ENCODE measurements at places on chromosomes 5 and 9.

GRCh38 chr9:19550009-19550408 is 141.2 kb downstream of the ACER2 start:
- no peak for DNase-seq

DNA sequence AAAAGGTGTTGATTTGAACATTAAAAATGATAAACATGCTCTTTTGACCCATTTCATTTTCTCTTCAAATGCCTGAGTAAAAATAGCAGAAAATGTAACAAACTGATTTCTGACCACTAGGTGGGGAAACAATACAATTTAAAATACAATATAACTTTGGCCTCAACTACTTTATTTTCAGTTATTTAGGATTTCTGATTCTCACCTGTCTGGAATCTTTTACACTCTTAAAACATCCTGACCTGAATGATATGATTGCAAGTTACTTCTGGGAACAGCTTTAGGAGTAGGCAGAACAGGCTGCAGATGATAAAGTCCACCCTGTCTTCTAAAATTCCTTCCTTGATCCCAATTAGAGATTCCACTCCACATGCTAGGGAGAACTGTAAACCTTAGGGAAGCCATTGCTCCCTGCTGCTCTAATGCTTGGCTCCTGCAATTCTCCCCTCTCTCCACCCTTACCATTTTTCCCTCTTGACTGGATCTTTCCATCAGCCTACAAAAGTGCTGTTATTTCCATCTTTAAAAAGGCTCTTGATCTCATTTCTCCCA is 70.3 kb downstream of the FYB1 start:
- no peak for DNase-seq

GRCh38 chr9:93708987-93709302 is 132.6 kb downstream of the PHF2 start:
- DNase-seq: no peak

- DNase-seq: no peak
Observed at GRCh38 chr5:55151923-55152842, 7.8 kb upstream of the GPX8 start.

DNA sequence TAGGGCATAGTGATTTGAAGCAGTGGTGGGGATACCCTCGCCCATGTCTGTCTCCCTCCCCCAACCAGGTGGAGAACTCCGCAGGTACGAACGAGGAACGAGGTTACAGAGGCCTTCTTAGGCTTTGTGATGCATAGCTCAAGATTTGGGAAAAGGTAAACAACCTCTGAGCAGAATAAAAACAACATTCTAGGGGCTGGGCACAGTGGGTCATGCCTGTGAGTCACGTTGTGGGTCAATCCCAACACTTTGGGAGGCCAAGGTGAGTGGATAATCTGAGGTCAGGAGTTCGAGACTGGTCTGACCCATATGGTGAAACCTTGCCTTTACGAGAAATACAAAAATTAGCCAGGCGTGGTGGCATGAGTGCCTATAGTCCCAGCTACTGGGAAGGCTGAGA is 3.6 kb upstream of the LCP2 start:
- no peak for DNase-seq

DNA sequence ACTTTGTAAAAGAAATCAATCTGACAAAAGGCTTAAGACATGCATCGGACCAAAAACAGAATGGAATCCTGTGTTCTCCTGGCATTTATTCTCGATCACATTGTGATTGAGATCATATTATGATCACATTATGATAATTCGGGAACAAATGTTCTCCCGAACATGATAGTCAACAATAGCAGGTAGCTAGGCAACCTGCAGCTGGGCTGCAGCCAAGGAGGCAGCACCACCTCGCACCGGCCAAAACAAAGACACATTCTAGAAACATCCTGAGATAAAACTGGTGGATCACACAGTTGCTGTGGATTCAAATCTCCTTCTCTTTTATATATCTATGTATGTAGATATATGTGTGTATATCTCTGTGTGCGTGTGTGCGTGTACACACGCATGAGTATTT is 480.6 kb upstream of the CYLC2 start:
- DNase-seq: no peak
